ENCODE measurements at places on chromosomes 2 and 18. TPM values are rescaled to one million over a fixed set of nuclear protein-coding genes. Genes with fewer than 3 reads are reported as not detected.

Gene FLACC1
- 14.5 TPM for total RNA-seq

Gene XRCC5
- 136 TPM for total RNA-seq

Gene FBXO36
- total RNA-seq, result 1.4 TPM

Gene TCF7L1
- 4.5 TPM for total RNA-seq

Gene MAB21L4
- not detected for total RNA-seq

DNA sequence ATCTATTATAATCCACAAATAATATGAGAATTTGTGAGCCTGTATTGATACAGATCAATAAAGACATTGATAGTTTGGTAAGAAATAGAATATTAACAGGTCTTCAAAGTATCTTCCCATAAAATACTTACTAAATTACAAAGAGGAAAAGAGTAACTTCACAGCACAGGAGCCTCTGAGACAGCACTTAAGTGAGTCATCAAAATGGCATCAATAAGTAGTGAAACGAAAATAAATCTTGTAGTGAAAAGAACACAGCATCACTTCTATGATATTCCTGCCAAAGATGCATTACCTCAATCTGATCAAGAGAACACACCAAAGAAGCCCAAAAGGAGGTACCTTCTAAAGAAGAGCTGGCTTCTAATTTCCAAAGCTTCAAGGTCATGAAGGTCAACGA, 116.4 kb downstream of the CBLN2 start:
- H3K27ac ChIP-seq, result no peak overlapping the region
- no peaks in the 10 kb centered on the region for H3K36me3 ChIP-seq
- H3K4me1 ChIP-seq, result no peaks in the 10 kb centered on the region

- H3K36me3 ChIP-seq, result no peaks in the 10 kb centered on the region
- H3K4me1 ChIP-seq, result no peaks in the 10 kb centered on the region
- no peak overlapping the region for H3K4me3 ChIP-seq
- H3K27ac ChIP-seq, result no peak overlapping the region
- H3K27me3 ChIP-seq, result no peaks in the 10 kb centered on the region
- DNase-seq, result no peak
Measured at GRCh38 chr2:199257261-199258224, 200.2 kb downstream of the SATB2 start.

DNA sequence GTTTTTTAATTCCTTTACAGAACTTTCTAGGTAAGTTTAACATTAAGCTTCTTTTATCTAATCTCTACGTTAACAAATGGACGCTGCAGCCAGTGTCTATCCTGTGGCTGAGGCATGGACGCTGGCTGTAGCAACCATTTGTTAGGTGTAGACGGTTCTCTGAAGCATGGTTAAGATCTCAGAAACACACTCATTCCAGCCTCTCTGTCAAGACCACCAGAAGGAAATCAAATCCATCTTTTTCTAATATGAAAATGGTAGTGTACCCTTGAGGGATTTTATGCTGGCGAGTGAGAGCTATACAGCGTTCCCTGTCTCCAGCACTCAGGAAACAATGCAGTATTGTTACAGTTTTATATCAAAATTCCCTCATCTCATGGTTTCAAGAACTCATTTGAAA, 78.0 kb downstream of the DTNB start:
- H3K4me1 ChIP-seq, result no peaks in the 10 kb centered on the region
- no peaks in the 10 kb centered on the region for H3K27me3 ChIP-seq

DNA sequence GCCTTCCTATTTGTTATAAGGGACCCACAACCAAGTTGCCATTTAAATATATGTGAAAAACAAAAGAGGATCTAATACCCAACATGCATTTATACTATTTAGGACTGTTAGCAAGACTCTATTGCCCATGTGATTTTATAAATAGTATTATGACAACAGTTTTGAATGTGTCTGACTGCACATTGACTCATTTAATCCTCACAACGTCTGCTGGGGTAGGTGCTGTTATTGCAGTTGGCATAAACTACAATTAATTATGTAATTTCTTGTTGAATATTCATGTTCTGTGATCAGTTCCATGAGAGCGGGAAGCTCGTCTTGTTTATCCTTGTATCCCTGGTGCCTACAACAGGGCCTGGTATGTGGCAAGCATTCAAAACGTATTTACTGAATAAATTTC, 53.7 kb downstream of the SH2D6 start:
- H3K27me3 ChIP-seq, result no peaks in the 10 kb centered on the region
- H3K4me1 ChIP-seq, result peaks cover 23% of the 10 kb centered on the region
- DNase-seq, result no peak
- no peak overlapping the region for H3K27ac ChIP-seq
- no peaks in the 10 kb centered on the region for H3K36me3 ChIP-seq

DNA sequence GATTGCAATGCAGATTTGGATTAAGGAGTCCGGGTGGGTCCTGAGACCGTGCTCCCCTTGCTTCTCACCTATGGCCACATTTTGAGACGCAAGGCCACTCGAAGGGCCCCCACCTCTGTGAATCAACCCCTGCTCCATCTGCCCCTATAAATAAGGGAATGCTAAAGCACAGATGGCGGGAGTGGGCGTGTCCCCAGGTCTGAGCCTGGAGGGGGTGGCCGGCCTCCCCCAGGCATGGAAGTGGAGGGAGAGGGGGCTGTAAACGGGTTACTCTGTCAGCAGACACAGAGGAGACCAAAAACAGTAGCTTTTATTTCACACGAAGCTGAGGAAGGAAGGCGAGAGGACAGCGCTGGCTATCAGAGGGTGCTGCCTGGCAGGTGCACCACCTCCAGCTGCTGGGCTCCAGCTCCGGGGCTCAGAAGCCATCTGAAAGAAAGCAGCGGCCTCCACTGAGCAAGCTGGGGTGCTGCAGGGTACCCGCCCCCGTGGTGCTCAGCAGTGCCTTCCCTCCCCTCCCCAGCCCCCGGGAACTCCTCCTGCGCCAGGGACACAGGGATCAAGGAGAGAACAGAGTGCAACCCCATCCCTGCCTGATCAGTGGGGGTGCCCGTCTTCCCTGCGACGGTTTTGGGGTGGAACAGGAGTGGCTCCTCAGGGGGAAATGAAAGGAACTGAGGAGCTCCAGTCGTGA, 56.7 kb upstream of the RAB6C start:
- H3K4me3 ChIP-seq, result no peak overlapping the region
- peaks cover 4% of the 10 kb centered on the region for H3K4me1 ChIP-seq
- H3K36me3 ChIP-seq, result no peaks in the 10 kb centered on the region
- no peak for DNase-seq
- H3K27ac ChIP-seq, result no peak overlapping the region

GRCh38 chr2:31079665-31080064, 58.6 kb downstream of the GALNT14 start:
- no peaks in the 10 kb centered on the region for H3K4me1 ChIP-seq
- DNase-seq, result no peak
- H3K4me3 ChIP-seq, result no peak overlapping the region
- H3K27me3 ChIP-seq, result no peaks in the 10 kb centered on the region

DNA sequence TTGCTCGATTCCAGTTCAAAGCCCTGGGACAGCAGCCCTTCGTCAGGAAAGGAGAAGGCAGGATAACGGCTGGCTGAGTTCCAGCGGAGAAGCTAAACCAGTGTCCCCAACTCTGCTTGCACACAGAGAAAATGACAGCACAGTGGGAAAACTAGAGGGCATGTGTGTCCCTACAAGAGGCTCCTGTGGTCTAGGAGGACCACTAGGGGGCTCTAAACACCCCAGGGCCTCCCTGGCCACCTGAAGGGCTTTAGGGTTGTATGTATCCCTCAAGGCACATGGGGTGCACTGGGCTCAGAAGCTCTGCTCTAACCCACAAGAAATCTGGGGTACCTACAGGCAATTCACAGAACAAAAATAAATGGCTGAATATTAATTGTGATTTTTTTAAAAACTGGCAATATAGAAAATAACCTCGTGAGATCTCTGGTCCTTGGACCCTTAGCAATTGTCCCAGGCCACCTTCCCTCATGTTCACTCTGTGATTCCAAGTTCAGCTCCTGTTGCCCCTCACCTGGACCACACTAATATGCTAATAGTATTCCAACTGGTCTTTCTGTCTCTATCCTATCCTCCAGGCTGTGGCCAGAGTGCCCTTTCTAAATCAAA, 17.5 kb downstream of the STAT1 start:
- H3K4me1 ChIP-seq, result no peaks in the 10 kb centered on the region
- H3K27ac ChIP-seq, result no peak overlapping the region
- no peak for DNase-seq
- H3K27me3 ChIP-seq, result no peaks in the 10 kb centered on the region
- peaks cover 100% of the 10 kb centered on the region for H3K36me3 ChIP-seq

DNA sequence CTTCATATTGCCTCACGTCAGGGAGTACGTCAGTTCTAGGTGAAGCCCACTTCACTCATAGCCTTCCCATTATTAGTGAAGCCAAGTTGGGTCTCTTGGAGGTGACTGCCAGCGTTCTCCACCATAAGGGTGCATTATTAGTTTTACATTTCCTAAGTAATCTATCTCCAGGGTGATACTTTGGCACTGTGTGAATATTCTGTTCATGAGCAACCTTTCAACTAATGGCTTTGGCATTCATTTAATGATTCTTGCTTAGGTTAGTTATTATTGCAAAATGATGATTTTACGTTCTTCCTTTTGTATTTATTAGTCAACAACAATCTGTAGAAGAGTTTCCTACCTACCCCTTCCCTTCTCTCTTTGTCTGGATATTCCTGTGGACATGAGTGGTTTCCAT, 97.5 kb downstream of the MAP4K4 start:
- H3K27me3 ChIP-seq, result no peaks in the 10 kb centered on the region
- H3K27ac ChIP-seq, result no peak overlapping the region
- H3K4me3 ChIP-seq, result no peak overlapping the region
- DNase-seq, result no peak
- H3K4me1 ChIP-seq, result peaks cover 92% of the 10 kb centered on the region

All from heart right ventricle (tissue), 16 donors.